ENCODE measurements at places on chromosomes 16 and 17.

GRCh38 chr17:82931699-82932517 is 92.1 kb upstream of the ZNF750 start:
- DNase-seq = no peak

DNA sequence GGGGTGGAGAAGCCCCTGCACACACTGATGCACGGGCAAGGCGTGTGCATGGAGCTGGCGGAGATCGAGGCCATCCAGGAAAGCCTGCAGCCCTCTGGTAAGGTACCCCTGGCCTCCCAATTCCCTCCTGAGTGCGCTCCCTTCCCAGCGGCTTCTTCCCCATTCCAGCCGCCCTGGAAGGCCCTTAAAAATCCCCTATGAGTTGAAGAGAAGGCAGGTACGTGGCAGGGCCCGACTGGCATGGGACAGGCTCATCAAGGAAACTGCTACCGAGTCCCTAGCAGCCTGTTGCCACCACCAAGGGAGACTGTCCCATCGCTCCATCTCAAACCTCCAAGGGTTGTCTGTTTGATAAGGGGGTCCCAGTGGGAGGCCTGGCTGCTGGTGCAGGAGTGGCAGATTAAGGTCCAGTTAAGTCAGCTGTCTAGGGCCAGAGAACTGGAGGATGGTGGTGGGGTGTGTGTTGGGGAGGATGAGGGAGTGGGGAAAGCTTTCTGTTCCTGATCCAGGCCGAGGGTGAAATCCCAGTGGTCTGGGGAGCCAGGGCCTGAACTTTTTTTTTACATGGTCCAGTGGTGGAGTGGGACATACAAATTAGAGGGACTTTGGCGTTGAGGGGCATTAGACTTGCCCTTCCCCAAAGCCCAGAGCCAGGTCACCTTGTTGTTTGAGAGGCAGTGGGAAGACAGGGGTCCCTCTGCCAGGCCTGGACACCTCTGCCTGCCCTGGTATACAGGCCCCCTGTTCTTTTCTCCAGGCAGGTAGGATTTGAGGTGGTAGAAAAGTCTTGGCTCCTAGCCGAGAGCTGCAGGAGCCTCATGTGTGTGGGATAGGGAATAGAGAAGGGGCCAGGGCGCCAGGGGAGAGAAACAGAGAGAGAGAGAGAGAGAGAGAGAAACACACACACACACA is 994 bp downstream of the IGFBP4 start:
- no peak for DNase-seq

DNA sequence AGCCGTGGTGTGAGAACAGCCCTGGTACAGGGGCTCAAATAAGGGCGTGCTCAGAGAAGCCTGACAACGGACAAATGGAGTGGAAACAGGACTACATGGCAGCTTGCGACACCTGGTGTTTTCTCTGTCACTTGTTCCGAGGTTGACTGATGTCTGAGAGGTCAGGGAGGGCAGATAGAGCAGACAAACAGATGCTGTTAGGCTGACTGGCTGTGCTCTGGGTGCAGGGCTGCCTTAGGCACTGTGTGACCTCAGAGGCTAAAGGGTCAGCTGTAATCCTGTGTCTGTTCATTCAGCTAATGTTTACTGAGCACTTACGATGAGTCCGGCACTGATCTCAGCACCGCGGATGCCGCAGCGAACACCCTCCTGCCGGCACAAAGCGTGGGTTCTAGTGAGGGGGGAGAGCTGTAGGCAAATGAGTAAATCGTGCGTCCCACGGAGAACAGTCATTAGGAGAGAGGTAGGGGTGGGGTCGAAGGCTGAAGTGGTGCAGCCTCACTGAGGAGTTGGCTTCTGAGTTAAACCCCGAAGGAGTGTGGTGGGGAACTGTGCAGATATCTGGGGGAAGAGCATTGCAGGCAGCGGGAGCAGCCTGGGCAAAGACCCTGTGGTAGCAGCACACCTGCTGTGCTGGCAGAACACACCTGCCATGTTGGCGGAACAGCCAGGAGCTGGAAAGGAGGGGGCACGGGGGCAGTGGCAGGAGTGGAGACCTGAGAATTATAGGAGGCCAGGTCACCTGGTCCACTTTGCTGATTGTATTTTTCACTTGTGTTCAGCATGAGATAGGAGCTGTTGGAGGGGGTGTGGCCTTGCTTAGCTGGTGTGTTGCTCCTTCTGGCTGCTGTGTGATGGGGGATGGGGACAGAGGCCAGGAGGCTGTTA is 35.0 kb downstream of the GPT2 start:
- DNase-seq = no peak

GRCh38 chr17:55311767-55312375 is 47.1 kb downstream of the HLF start:
- no peak for DNase-seq
